Left lobe of liver (tissue), 2 donors: ENCODE measurements at places on chromosomes 5 and 9. TPM values are rescaled to one million over a fixed set of nuclear protein-coding genes. Genes with fewer than 3 reads are reported as not detected.

GRCh38 chr9:132509928-132510874, 72.2 kb upstream of the BARHL1 start:
- DNase-seq = no peak

DNA sequence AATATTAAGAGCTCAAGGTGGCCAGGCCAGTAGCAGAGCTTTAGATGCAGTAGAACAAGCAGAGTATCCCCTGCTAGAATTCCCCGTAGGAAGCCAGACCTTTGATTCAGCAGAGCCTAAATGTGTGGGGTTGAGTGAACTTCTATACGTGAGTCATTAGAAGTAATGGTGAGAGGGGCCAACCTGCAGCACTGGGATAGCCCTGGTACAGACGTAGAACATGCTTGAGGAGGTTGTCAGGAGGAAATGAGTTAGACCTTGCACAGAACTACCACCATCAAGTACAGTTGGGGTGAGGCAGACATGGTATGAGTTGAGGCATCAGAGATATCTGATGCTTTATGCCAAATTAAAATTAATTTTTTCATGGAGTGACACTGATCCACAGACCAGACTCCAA, 42.0 kb downstream of the PDCD1LG2 start:
- DNase-seq = no peak

DNA sequence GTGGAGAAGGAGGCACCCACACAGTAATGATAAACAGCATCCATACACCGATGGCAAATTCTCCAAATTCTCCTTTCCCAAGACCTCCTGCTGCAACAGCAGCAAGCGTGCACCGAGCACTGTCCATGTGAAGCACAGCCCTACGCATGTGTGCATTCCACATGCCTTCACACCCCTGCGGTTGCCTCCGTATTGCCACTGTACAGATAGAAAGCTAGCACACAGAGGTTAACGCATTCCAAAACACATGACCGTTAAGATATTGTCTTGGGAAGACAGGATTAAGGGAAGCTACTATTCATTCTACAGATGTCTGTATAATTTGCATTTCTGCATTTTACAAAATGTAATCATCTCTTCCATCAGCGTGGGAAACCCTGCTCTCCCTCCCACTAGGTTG, 6.6 kb downstream of the FLT4 start:
- DNase-seq = no peak

DNA sequence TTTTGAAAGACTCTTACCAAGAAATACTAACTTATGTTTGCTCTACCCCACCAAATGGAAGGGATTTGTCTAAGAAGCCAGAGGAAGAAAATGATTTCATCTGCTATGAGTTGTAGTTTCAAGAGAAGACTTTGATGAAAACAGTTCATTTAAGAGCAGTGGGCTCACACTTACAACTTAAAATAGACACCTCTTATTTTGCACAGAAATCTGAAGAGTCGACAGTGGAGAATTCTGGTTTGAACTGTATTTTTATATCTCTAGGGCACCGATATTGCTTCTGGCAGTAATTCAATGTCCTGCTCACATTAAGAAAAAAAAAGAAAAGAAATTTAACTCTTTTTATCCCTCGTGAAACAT, 1.9 kb upstream of the DAB2 start:
- DNase-seq = no peak

- no peak for DNase-seq
Measured at GRCh38 chr5:57825031-57825686, 342.5 kb upstream of the ACTBL2 start.

DNA sequence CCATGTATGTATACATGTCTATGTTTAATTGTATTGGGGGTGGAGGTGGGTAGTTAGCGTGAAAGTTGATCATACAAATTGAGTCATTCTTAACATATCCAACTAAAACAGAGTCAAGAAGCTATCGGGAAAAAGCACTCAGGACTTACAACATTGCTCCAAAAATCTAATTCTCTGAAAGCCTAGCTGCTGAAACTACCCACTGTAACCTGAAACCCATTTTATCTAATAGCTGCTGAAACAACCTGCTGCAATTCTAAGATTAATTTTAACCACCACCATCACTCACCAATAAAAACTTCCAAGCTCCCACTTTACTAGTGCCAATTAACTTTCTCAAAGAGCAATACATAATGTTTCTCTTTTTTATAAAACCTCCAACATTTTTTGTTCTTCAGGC, 32.2 kb downstream of the KCNV2 start:
- no peak for DNase-seq

DNA sequence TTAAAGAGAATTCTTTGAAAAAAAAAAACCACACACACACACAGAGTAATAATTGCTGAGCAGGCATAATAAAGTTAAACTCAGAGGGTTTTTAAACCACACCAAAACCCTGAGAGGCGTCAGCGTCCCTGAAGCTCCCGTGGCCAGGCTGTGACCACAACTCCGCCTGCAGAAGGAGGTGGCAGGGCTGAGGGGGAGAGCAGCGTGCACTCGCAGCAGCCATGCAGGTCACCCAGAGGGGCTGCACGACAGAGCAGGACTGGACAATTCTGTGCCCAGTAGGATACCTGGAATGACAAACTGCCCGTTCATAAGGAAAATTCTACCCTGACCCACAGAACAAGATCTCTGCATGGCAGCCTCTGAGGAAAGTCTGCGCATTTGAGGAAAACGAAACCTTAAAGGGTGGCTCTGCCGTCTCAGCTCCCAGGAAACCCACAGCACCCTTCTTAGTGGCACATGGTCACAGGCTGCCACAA, 44.0 kb downstream of the ROR2 start:
- DNase-seq = no peak

DNA sequence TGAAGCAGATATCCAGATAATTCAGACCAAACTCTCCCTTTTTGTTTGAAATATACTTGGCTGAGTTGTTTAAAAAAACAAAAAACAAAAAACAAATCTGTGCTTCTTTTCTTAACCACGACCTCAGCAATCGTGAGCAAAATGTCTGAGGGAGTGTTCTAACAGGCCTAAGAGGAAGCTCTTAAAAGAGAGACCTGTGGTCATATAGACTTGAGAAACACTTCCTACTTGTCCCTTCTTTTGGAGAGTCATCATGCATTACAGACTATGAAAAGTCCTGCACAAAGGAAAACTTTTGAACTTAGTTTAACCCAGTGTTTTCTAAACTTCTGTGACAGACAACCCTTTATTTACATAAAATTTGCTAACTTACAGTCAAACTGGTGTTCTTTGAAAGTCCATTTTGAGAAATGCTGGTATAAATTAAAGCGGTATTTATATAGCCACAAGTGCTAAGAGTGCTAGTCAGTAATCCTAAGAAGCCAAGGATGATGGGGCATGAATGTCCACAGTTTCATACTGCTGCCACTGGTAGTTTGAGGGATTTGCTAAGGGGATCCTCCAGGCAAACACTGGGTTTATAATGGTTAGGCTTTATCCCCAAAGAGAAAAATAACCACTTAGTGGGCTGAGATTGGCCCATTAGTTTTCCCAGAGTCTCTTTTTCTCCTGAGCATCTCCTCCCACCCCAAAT, 199.8 kb downstream of the LRRC70 start:
- no peak for DNase-seq

BICD2 gene
- total RNA-seq = 8.0 TPM

CD180 gene
- total RNA-seq = 0.38 TPM

PCDHB11 gene
- total RNA-seq = 0.20 TPM

GRXCR2 gene
- not detected for total RNA-seq

KIF24 gene
- total RNA-seq = 0.33 TPM

SEMA5A gene
- 5.7 TPM for total RNA-seq

KIF20A gene
- total RNA-seq = 0.35 TPM

PRSS3 gene
- 5.3 TPM for total RNA-seq

FOXD4L6 gene
- not detected for total RNA-seq

PCDHB2 gene
- total RNA-seq = 0.08 TPM
